ENCODE measurements at places on chromosomes 1 and 21.
A peak's percentile ranks its signal among the peaks of the same experiment; 100 is the strongest.

DNA sequence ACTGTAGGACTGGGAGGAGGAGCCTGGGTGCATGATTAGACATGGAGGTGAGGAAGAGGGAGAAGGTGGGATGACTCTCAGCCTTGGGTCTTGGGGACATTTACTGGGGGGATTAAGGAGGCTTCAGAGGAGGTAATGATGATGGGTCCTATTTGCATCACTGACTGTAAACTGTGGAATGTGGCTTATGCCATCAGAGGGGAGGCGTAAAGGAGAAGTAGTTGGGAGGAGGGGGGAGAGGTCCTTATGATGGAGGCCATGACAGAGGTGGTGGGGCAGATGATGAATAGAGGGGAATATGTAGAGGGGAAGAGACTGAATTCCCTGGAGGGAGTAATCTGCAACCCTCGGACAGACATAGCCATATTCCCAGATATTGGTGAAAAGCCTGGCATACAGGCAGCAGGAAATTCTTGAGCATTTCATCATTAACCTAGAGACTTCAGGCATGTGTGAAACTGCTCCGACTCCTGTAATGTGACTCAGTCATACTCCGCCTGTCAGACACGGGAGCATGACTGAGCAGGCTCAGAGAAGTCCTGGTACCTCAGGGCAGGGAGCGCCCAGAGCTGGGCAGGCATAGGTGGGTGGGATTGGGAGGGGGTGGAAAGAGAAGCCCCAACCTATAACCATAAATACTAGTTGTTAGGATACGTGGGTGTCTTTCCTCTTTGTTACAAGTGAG is 8.0 kb upstream of the LCE5A start:
- DNase-seq, result no peak

- DNase-seq, result peak; percentile 47
Observed at GRCh38 chr1:161899091-161899490, 124.6 kb downstream of the OLFML2B start.

DNA sequence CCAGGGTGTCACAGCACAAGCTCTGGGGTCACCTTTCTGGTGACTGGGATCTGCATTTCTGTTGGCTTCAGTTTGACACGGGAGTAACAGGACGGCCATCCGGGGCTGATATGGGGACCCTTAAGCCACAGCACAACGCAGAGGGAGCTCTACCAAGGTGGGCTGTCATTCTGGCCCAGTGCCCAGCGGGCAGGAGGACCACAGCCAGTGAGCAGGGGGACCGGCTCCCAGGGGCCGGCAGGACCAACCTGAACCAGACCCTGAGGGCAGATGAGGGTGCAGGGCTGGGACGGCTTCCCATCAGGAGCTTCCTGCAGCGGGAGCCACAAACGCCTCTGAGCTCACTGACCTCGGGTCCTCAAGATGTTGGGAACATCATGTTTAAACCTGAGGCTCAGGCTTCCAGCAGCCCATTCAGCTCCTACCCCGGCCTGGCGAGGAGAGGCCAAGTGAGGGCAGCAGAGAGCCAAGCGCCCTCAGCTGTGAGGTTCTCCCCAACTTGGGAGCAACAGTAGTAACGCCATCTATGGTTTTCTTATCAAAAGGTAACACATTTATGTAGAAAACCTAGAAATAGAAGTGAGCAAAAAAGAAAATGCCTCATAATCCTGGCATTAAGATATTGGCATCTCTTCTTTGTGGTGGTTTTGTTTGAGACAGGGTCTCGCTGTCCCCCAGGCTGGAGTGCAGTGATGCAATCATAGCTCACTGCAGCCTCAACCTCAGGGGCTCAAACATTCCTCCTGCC is 26.8 kb downstream of the TMEM201 start:
- DNase-seq, result peak; percentile 40

- no peak for DNase-seq
Observed at GRCh38 chr1:209844695-209845407, 17.1 kb downstream of the UTP25 start.

GRCh38 chr1:59678493-59679228 is 136.1 kb upstream of the HOOK1 start:
- no peak for DNase-seq
